Activated T-cell treated with anti-CD3 and anti-CD28 coated beads, Interleukin-2, amount 50 U/mL, for 72 hours (primary cell): ENCODE measurements at places on chromosomes 2 and 18. TPM values are rescaled to one million over a fixed set of nuclear protein-coding genes. Genes with fewer than 3 reads are reported as not detected.

DNA sequence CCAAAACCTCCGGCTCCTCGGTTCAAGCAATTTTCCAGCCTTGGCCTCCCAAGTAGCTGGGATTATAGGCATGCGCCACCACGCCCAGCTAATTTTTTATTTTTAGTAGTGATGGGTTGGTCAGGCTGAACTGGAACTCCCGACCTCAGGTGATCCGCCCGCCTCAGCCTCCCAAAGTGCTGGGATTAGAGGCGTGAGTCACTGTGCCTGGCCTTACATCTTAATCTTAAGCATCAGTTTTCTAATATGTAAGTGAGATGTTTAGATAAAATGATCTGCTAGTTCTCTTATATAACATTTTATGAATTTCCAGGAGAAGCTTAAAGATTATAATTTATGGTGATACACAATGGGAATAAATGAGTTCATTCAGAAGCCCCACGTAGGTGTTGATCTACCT lies 69.2 kb downstream of the SPTBN1 start:
- H3K27me3 ChIP-seq: peaks cover under 1% of the 10 kb centered on the region
- H3K36me3 ChIP-seq: no peaks in the 10 kb centered on the region
- H3K27ac ChIP-seq: no peak overlapping the region
- H3K4me3 ChIP-seq: no peak overlapping the region
- DNase-seq: no peak

DNA sequence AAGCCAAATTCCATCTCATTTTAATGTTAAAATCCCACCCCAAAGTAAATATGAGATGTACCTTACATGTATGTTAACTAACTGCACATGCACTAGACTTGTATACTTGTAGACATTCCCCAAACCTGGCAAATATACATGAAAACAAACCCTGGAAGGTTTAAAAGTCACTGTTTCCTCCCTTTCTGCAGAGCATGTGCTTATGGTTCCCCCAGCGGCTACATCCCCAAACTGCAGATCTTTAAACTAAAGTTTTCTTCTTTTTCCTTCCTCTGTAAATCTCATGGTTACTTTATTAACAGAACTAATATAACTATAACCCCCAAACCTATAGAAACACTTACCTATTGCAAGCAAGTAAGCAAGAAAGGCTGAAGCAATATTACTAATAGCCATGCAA lies 731.5 kb downstream of the LRP1B start:
- no peaks in the 10 kb centered on the region for H3K4me1 ChIP-seq
- no peaks in the 10 kb centered on the region for H3K36me3 ChIP-seq
- no peak overlapping the region for H3K27ac ChIP-seq
- no peak overlapping the region for H3K4me3 ChIP-seq
- no peaks in the 10 kb centered on the region for H3K27me3 ChIP-seq
- no peak for DNase-seq

- no peak for DNase-seq
- H3K36me3 ChIP-seq: peaks cover 2% of the 10 kb centered on the region
- H3K27ac ChIP-seq: no peak overlapping the region
Observed at GRCh38 chr2:70673041-70673647, 94.9 kb downstream of the ADD2 start.

DNA sequence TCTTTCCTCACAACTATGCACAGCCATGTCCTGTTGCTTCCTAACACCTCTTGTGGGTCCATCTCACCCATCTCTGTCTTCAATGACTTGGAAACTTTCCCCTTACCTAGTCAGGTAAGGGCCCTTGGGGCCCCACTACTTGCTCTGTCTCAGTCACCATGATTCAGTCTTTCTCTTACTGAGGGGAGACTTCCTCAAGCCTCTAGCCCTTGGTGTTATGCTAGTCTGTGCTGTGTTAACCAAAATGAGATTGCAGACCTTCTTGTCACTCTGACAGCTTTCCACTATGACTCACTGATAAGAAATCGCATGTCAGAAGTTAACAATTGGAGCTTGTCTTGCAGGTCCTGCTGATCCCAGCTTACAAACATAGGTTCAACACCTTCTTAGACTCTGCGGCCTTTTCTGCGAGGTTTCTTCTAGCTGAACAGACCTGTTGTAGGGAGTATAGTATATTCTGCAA lies 65.3 kb downstream of the WDR75 start:
- peak; percentile 34 for DNase-seq
- H3K36me3 ChIP-seq: no peaks in the 10 kb centered on the region
- peaks cover 18% of the 10 kb centered on the region for H3K4me1 ChIP-seq
- no peak overlapping the region for H3K4me3 ChIP-seq

DNA sequence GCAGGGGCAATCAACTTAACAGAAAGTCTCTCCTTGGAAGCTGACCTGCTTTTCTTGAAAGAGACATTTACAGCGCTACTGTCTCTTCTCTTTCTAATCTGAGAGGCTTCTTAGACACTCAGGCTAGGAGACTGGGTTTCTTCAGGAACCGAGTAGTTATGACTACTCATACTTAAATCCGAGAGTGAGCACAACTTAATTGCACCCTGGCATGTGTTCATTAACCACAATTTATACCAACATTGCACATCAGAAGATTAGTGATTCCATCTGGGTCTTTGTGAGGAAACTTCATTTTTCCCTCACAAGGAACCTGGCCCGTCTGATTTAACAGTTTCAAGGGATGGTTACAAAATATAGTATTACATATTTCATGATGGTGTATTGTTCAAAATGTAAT lies 176.9 kb downstream of the UBE2E3 start:
- H3K4me3 ChIP-seq: no peak overlapping the region
- H3K27ac ChIP-seq: no peak overlapping the region
- H3K4me1 ChIP-seq: peaks cover 27% of the 10 kb centered on the region
- peaks cover 20% of the 10 kb centered on the region for H3K36me3 ChIP-seq

GRCh38 chr2:55500025-55500424 lies 19.5 kb upstream of the CFAP36 start:
- H3K4me3 ChIP-seq: no peak overlapping the region
- H3K27ac ChIP-seq: no peak overlapping the region
- DNase-seq: no peak
- H3K4me1 ChIP-seq: no peaks in the 10 kb centered on the region

- H3K27me3 ChIP-seq: no peaks in the 10 kb centered on the region
- no peaks in the 10 kb centered on the region for H3K36me3 ChIP-seq
- H3K4me3 ChIP-seq: no peak overlapping the region
- H3K4me1 ChIP-seq: no peaks in the 10 kb centered on the region
Observed at GRCh38 chr18:26919627-26920026, 54.1 kb upstream of the AQP4 start.

DNA sequence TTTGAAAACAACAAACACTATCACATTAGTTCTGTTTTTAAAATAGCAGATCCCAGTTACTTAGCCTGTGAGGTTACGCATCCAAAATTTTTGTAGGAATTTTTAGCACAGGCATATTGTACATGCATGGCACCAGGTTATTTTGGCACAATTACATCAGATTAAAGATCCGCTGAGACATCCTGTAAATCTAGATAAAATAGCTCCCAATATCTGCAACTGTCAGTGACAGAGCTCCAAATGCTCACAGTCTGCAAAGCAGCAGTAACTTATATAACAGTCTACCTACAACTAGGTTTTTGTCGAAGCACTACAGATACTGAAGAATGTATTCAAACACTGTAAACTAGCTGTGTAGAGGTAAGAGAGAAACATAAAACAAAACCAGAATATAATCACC lies 200.7 kb upstream of the KCNH7 start:
- no peaks in the 10 kb centered on the region for H3K27me3 ChIP-seq
- no peak for DNase-seq
- H3K4me1 ChIP-seq: no peaks in the 10 kb centered on the region
- no peak overlapping the region for H3K27ac ChIP-seq

- peaks cover 20% of the 10 kb centered on the region for H3K27me3 ChIP-seq
- no peak overlapping the region for H3K27ac ChIP-seq
- no peaks in the 10 kb centered on the region for H3K4me1 ChIP-seq
- H3K36me3 ChIP-seq: no peaks in the 10 kb centered on the region
- H3K4me3 ChIP-seq: no peak overlapping the region
Observed at GRCh38 chr2:158034198-158034866, 67.3 kb upstream of the UPP2 start.

GRCh38 chr2:30608643-30609042 lies 161.6 kb downstream of the LCLAT1 start:
- H3K4me3 ChIP-seq: no peak overlapping the region
- no peaks in the 10 kb centered on the region for H3K4me1 ChIP-seq
- no peaks in the 10 kb centered on the region for H3K27me3 ChIP-seq
- no peaks in the 10 kb centered on the region for H3K36me3 ChIP-seq
- H3K27ac ChIP-seq: no peak overlapping the region

- H3K36me3 ChIP-seq: no peaks in the 10 kb centered on the region
- no peaks in the 10 kb centered on the region for H3K27me3 ChIP-seq
- DNase-seq: no peak
- no peak overlapping the region for H3K4me3 ChIP-seq
- H3K27ac ChIP-seq: no peak overlapping the region
Observed at GRCh38 chr2:192250961-192251360, 56.2 kb upstream of the TMEFF2 start.

- DNase-seq: peak; percentile 17
- no peak overlapping the region for H3K27ac ChIP-seq
- H3K4me1 ChIP-seq: peaks cover 58% of the 10 kb centered on the region
- peaks cover 75% of the 10 kb centered on the region for H3K27me3 ChIP-seq
- H3K36me3 ChIP-seq: peaks cover 1% of the 10 kb centered on the region
Observed at GRCh38 chr2:63048367-63049171, 2.1 kb upstream of the OTX1 start.

GRCh38 chr2:11566383-11566782 lies 32.5 kb downstream of the GREB1 start:
- no peaks in the 10 kb centered on the region for H3K4me1 ChIP-seq
- DNase-seq: no peak
- H3K27ac ChIP-seq: no peak overlapping the region
- no peaks in the 10 kb centered on the region for H3K36me3 ChIP-seq
- H3K4me3 ChIP-seq: no peak overlapping the region
- H3K27me3 ChIP-seq: no peaks in the 10 kb centered on the region

DNA sequence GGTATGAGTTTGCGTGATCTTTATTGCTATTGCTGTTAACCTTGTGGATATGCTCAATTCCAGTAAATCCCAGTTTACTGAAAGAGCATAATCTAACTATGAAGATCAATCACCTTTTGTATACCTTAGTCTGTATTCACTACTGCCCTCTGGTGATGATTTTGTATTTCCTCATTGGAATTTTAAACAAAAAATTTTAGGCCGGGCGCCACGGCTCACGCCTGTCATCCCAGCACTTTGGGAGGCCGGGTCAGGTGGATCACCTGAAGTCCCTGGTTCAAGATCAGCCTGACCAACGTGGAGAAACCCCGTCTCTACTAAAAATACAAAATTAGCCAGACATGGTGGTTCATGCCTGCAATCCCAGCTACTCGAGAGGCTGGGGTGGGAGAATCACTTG lies 5.1 kb downstream of the COMMD1 start:
- DNase-seq: no peak
- no peak overlapping the region for H3K27ac ChIP-seq
- no peak overlapping the region for H3K4me3 ChIP-seq
- no peaks in the 10 kb centered on the region for H3K36me3 ChIP-seq

- H3K36me3 ChIP-seq: peaks cover 8% of the 10 kb centered on the region
- no peak for DNase-seq
- no peaks in the 10 kb centered on the region for H3K27me3 ChIP-seq
- peak overlapping the region; percentile 96 for H3K27ac ChIP-seq
- H3K4me1 ChIP-seq: peaks cover 54% of the 10 kb centered on the region
- H3K4me3 ChIP-seq: peak overlapping the region; percentile 94
Observed at GRCh38 chr18:79987566-79987965, 797 bp downstream of the TXNL4A start.

DNA sequence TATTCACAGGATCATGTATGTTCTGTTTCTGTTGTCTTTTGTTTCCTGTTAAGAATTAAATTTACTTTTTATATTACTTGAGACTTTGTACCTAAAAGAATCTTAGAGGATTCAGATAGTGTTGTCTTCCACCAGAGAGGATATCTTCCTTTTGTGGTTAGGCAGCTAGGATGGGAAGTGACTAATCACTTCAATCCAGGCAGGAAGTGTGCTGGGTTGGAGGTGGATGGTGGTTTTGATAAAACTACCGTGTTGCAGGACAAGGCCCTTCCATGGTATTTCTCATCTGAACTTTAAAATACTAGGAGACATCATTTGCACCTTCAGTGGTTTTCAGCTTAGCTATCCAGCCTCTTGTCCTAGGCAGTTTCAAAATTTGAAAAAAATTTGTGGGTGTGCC lies 728.6 kb upstream of the CDH2 start:
- no peaks in the 10 kb centered on the region for H3K27me3 ChIP-seq
- no peak overlapping the region for H3K27ac ChIP-seq
- peaks cover 3% of the 10 kb centered on the region for H3K36me3 ChIP-seq
- no peak for DNase-seq

DNA sequence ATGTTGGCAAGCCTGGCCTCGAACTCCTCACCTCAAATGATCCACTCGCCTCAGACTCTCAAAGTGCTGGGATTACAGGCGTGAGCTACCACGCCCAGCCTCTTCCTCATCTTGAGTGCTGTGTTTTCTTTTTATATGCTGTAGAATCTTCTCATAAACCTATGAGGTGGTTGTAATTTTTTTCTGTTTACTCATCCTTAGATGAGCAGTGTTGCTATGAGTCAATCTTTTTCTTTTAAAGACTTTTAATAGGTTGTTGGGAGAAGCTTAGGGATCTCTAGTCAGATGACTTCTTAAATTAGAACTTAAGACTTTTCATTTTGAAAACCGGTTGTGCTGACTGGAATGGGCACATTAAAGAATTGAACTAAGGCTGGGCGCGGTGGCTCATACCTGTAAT lies 8.7 kb upstream of the AAK1 start:
- peak overlapping the region; percentile 19 for H3K27ac ChIP-seq
- peaks cover 60% of the 10 kb centered on the region for H3K4me1 ChIP-seq
- H3K36me3 ChIP-seq: no peaks in the 10 kb centered on the region
- H3K27me3 ChIP-seq: no peaks in the 10 kb centered on the region
- H3K4me3 ChIP-seq: peak overlapping the region; percentile 69

DNA sequence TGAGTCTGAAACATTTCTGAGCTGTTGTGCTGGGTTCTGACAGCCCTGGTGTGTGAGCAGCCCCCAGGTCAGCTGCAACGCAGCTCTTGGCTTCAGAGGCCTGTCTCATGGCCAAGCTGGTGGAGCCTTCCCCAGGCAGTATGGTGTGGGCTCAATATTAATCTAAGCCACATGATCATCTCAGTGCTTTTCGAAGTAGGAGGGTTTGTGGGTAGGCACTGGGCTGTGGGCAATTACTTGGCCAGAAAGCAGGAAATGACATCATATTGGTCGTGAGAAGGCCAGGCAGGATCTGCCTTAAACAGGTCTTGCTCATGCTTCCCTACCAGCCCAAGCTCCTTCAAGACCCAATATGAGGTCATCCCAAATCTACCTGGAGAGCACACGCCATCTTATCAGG lies 26.9 kb downstream of the LOXHD1 start:
- H3K27me3 ChIP-seq: no peaks in the 10 kb centered on the region
- no peak overlapping the region for H3K27ac ChIP-seq
- H3K4me3 ChIP-seq: no peak overlapping the region

- H3K4me3 ChIP-seq: no peak overlapping the region
- H3K27ac ChIP-seq: peak overlapping the region; percentile 31
- H3K4me1 ChIP-seq: peaks cover 13% of the 10 kb centered on the region
- H3K36me3 ChIP-seq: peaks cover 3% of the 10 kb centered on the region
- no peak for DNase-seq
- H3K27me3 ChIP-seq: no peaks in the 10 kb centered on the region
Observed at GRCh38 chr2:24065341-24065740, 10.8 kb downstream of the SF3B6 start.

Gene GNAL
- total RNA-seq: 1.6 TPM

Gene ILKAP
- 55.5 TPM for total RNA-seq

Gene DNMT3A
- total RNA-seq: 90.2 TPM

Gene SPATA3
- 1.9 TPM for total RNA-seq

Gene CFAP53
- total RNA-seq: 0.97 TPM

Gene EGR4
- 2.1 TPM for total RNA-seq

Gene NRP2
- total RNA-seq: 2.6 TPM

Gene UGT1A5
- not detected for total RNA-seq
